ENCODE measurements at places on chromosomes 7 and 10.

DNA sequence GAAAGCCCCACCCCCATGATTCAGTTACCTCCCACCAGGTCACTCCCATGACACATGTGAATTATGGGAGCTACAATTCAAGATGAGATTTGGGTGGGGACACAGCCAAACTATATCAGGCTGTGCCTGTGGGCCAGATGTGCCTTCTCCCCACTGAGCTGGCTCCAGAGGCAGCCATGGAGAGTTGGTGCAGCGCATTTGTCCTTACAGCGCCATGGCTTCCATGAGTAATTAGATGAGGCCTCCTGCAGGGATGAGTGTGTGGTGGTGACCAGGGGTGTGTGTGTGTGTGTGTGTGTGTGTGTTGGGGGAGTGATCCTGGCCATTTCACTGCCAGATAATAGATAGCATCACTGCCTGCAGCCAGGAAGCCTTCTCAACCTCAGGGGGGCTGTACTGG, 94.6 kb downstream of the FANK1 start:
- DNase-seq, result no peak

DNA sequence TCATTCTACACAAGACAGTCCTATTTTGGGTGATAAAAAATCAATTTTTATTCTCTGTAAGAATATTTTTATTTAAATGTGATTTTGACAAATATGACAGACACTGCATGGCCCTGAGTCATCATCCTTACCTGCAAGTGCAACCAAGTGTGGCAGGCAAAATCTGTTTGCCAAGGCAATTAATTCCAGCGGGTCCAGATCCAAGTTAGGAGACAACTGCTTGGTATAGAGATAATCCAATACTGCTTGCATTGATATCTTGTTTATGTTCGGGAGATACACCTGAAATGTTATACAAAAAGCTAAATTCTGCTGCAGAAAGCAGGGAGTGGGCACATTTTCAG, 66.2 kb downstream of the RHOBTB1 start:
- DNase-seq, result no peak

- DNase-seq, result no peak
Measured at GRCh38 chr10:43644252-43644651, 4.4 kb downstream of the ZNF32 start.

DNA sequence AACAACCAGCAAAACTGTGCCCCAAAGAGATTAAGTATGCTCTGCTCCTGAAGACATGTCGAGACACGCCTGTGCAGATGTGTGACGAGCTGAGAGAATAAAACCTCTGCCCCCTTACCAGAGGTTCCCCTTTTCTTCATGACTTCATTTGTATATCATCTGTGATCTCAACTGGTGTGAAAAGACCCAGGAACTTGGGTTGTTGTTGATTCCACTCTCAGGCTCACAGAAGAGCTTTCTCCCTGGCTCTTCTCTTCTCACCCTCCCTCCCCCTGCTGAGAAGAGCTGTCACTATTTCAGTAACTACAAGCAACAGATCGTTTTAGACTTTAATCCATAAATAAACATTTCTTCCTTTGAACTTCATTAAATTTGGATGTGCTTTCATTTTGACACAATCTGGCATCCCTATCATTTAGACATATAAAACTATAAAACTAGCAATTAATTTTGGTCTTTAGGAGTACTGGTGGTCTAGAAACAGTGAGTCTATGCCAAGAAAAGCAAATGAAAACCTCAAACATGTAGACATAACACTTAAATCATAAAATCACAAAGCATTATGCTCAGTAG, 179.3 kb upstream of the FZD8 start:
- DNase-seq, result no peak

DNA sequence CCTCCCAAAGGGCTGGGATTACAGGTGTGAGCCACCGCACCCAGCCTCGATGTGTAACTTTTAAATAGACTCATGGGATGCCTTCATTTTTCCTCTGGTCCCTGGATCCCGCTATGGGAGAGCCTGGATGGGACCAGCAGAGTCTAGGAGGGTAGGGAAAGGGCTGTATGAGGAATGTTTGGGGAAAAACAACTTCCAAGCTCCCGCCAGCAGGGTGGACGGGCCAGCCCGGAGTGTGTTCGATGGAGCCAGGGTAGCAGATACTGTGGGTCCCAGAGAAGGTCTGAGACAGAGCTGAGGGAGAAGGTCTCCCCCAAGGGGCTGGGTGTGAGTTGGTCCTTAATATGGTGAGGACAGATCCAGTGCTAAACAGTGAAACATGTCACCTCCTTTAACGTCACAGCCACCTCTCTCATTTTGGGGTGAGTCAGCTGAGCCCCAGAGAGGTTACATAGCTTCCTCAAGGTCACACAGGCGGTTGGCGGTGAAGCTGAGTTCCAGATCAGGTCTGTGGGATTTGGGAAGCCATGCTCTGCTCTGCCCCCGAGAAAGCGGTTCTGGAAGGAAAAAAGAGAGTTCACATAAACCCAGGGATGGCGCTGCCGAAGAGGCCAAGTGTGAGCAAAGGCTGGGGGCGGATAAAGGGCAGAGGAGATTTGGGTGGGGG, 66.4 kb downstream of the MYL10 start:
- DNase-seq, result no peak

GRCh38 chr7:153616711-153617325, 435.4 kb upstream of the DPP6 start:
- DNase-seq, result no peak

DNA sequence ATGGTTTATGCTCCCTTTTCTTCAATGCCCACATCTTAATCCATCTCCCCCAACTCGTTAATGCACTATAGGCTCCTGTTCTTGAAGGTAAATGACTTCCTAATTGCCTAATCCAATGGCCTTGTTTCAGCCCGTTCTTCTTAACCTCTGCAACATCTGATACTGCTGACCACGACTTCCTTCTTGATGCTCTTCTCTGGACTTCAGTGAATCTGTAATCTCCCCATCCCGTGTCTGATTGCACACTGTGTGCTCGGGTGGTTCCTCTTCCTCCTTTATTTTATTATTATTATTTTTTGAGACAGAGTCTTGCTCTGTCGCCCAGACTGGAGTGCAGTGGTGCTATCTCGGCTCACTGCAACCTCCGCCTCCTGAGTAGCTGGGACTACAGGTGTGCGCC, 58.9 kb downstream of the HIPK2 start:
- DNase-seq, result no peak

DNA sequence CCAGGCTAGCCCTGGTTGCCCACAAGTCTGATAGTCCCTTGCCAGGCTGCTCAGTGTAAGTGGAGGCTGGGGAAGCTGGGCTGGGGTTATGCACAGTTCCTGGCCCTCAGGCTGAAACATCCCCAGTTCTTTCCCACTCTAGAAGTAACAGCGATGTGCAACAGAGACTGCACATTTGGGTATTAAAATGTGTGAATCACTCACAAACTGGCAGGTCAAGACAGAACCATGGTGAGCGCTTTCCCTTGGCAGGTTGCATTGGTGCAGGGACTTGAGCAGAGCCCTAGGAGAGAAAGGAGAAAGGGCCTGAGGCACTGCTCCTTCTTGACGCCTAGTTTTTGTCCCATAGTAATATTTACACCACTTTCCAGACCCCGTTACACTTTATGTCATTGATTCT, 56.1 kb upstream of the SLC35B4 start:
- no peak for DNase-seq

DNA sequence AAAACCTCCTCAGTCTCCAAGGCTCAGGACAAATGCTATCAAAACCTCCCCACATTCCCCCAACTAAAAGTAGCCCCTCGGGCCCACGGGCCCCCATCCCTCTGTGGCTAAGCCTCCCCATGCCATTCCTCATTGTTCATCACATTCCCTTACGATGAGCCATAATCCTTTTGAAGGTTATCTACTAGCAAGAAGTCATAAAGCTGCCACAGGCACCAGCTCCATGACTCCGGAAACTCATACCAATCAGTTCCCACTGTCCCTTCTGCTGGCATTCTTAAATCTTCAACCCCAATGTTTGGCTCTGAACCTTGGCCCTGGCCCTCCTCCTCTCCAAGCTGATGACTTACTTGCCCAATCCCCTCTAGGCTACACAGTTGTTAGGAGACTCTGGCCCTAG, 19.4 kb upstream of the TM9SF3 start:
- DNase-seq, result no peak

GRCh38 chr10:132011024-132011423, 29.3 kb upstream of the BNIP3 start:
- DNase-seq, result no peak

GRCh38 chr10:80452069-80452468, 2.0 kb upstream of the TSPAN14 start:
- DNase-seq, result no peak

DNA sequence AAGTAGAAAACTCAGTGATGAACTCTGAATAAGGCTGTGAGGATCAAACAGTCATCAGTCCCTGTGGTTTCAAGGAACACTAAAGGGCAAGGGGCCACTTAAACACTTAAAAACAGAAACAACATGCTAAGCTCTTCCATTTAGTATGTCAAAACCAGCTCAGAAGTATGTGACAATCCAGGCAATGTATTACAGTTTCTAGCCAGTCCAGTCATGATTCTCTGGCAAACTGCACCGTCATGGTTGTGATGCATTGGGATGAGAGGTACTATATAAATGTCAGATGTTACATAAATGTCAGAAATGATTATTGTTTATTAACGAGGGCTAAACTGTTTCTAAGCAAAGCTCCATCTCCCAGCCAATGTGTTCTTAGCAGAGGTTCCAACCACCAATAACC, 4.7 kb upstream of the CREB5 start:
- no peak for DNase-seq

- no peak for DNase-seq
Measured at GRCh38 chr7:85065306-85065705, 121.5 kb downstream of the SEMA3D start.

- no peak for DNase-seq
Measured at GRCh38 chr10:124509880-124510632, 48.4 kb downstream of the LHPP start.

- DNase-seq, result no peak
Measured at GRCh38 chr7:12635830-12636229, 51.6 kb upstream of the ARL4A start.

GRCh38 chr7:108613147-108613948, 43.7 kb downstream of the DNAJB9 start:
- no peak for DNase-seq

- no peak for DNase-seq
Measured at GRCh38 chr7:115356999-115357702, 435.3 kb downstream of the MDFIC start.

GRCh38 chr10:112634096-112634830, 187.2 kb downstream of the VTI1A start:
- DNase-seq, result no peak

GRCh38 chr10:110864662-110865140, 7.0 kb upstream of the PDCD4 start:
- DNase-seq, result no peak

GRCh38 chr10:32379318-32379949, 32.5 kb upstream of the EPC1 start:
- no peak for DNase-seq

GRCh38 chr10:79334573-79334972, 12.7 kb upstream of the PPIF start:
- DNase-seq, result no peak

DNA sequence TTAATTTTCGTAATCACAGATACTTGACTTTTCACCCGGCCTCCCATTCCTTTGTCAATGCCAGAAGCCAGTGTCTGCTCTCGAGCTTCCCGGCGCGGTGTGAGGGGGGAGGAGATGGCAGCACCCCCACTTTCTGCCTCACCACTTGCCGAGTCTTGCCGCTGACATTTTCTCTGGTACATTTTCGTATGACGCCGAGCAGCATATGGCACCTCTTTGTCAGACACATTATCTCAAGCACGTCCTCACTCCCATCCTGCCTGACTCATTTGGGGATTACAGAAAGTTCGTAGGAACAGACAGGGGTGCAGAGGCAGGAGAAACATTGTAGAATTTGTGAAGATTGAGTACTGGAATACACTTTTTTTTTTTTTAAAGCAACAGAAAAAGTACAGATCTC, 60.8 kb upstream of the SORCS3 start:
- no peak for DNase-seq

GRCh38 chr7:36214608-36215456, 61.8 kb downstream of the EEPD1 start:
- no peak for DNase-seq

GRCh38 chr7:139328375-139328774, 12.8 kb upstream of the FMC1 start:
- no peak for DNase-seq

GRCh38 chr7:110918949-110919548, 171.9 kb upstream of the LRRN3 start:
- DNase-seq, result no peak

GRCh38 chr7:41169317-41169716, 533.6 kb downstream of the INHBA start:
- no peak for DNase-seq

GRCh38 chr10:33571616-33572015, 237.1 kb upstream of the NRP1 start:
- DNase-seq, result no peak

GRCh38 chr7:117731455-117731854, 141.8 kb downstream of the CTTNBP2 start:
- peak; percentile 1 for DNase-seq

DNA sequence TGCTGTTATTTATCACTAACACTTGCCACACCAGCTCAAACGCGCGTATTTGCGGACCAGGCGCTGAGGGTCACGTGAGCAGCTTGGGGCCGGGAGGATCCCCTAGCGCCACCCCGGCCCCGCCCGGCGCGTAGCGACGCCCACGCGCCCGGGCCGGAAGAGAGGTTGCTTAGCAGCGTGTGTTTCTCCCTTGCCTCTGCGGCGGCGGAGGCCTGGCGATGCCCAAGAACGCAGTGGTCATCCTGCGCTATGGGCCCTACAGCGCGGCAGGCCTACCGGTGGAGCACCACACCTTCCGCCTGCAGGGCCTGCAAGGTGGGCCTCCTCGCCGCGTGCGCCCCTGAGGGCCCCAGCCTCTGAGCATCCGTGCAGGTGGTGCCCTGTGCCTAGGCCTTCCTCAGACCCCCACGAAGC, at the start of gene C10orf53:
Gene C10orf53 (plus strand): TSS at position 172 of the 414 bp plus-strand sequence. CDS start 47 bp downstream, at position 219.
- peak; percentile 13 for DNase-seq

- no peak for DNase-seq
Measured at GRCh38 chr7:36013246-36014014, 139.6 kb upstream of the EEPD1 start.

DNA sequence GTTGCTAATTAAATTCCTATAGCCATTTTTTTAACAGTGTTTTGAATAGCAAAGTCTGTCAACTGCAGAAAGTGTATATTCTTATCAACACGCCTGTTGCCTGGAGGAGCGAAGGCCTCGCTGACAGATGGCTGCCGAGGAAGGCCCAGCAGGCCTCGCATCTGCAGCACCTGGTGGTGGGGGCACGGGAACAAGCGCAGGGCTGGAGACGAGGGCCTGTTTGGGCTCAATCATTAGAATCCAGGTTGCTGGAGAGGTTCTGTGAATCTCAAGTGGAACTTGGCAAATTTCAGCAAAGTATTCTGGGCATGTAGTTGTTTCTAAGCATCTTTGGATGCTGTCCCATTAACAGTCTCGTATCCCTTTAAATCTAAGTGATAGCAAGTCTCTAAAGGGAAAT, 66.1 kb upstream of the FAM204A start:
- DNase-seq, result no peak

Data from stimulated activated CD8-positive, alpha-beta memory T cell treated with anti-CD3 and anti-CD28 coated beads, Interleukin-7, amount 100 ng/mL, for 48 hours (primary cell).